Hematopoietic multipotent progenitor cell (in vitro differentiated cells): ENCODE measurements at places on chromosomes 2 and 18. TPM values are rescaled to one million over a fixed set of nuclear protein-coding genes. Genes with fewer than 3 reads are reported as not detected.

Gene MROH2A
- total RNA-seq, result not detected

GRCh38 chr2:6446938-6447608, 418.6 kb downstream of the CMPK2 start:
- no peak for DNase-seq

DNA sequence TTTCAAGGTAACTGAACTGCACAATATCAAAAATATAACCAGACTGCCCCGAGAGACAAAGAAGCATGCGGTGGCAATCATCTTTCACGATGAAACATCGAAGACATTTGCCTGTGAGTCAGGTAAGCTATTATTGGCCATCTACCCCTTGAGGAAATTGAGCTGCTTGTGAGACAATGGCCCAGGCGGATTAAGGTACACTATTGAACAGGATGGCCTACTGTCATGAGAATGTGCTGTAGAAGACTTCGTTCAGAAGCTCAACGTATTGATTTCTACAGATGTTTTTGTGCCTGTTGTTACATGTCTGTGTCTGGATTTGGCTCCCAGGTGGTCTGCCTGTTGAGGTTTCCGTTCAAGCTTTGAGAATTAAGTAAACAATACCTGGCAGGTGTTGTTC, 198.7 kb downstream of the DOK6 start:
- DNase-seq, result no peak

GRCh38 chr2:192162392-192163042, 32.2 kb downstream of the TMEFF2 start:
- peak; percentile 82 for DNase-seq
